CD4-positive, alpha-beta T cell treated with Interleukin-21 for 1 hour (primary cell): ENCODE measurements at places on chromosomes 12 and 14.
A peak's percentile ranks its signal among the peaks of the same experiment; 100 is the strongest.

DNA sequence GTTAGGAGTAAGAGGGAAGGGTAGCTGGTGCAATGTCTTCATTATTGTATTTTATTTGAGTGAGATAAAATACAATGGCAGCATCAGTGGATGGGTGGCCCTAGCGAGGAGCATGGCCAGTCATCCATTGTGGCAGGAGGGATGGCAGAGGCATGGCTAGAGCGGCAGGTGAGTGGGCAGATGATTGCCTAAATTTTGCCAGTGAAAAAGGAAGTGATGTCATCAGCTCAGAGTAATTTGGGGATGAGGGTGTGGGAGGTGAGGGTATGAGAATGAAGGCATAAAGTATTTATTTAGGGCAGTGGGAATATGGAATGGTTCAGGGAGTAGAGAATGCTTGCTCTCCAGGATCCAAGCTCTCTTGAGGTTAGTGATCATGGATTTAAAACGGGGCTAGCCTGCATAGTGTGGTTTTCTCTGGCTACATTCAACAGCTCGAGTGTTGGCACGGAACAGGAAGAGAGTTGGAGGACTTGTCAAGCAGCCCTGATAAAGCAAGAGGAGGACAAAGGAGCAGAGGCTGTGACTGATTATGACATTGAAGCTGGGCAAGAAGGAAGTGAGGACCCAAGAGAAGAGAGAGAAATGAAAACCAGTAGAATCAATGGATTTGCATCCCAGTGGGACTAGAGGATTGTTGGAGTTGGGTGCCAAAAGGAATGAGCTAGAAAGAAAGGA is 18.7 kb upstream of the SERPINA6 start:
- DNase-seq = no peak

- no peak for DNase-seq
Observed at GRCh38 chr12:66144791-66145754, 14.5 kb upstream of the LLPH start.

DNA sequence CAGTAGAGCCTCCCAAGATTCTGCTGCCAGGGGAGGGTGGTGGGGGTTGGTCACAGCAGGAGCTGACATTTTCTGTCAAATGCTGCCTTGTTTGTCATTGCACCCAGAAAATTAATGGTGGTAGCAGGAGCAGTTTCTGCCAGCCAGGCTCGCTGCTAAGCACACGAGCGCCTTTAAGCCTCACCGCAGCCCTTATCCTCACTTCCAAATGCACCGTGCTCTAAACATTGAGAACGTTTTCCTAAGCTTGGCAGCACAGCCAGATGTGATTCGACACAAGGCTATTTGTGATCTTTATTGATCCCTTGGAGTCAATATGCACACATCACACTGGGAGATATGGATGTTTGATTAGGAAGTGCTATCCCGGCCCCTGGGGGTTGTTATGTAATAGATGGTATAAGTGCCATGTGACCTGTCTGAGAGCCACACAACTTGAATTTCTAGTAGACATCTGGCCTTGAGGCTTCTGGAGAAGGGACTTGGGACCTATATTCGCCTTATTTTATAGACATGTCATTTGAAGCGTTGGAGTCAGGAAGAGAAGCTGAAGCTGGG is 31.6 kb upstream of the BEGAIN start:
- no peak for DNase-seq

- no peak for DNase-seq
Observed at GRCh38 chr12:101372431-101372830, 35.1 kb downstream of the ARL1 start.

GRCh38 chr14:90295870-90296516 is 35.7 kb downstream of the NRDE2 start:
- DNase-seq = no peak

- DNase-seq = no peak
Observed at GRCh38 chr14:81535396-81536164, 1.9 kb upstream of the SEL1L start.

- DNase-seq = peak; percentile 95
Observed at GRCh38 chr12:53054112-53054878, 4.4 kb downstream of the TNS2 start.

DNA sequence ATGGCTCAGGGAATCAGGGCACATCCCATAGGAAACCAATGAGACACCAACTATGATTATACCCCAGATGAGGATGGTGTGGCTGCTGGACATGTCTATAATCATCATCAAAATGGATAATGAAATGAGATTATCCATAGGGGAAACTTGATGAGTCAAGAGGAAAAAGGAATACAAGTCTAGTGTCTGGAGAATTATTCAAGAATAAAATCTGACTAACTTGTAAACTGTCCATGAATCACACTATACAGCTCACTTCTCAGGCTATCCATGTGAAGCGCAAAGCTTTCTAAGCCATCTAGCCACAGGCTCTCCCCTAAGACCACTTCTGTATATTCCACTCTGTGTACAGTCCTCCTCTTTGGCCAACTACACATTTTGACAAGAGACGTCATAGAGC is 52.5 kb downstream of the DUSP16 start:
- DNase-seq = no peak

DNA sequence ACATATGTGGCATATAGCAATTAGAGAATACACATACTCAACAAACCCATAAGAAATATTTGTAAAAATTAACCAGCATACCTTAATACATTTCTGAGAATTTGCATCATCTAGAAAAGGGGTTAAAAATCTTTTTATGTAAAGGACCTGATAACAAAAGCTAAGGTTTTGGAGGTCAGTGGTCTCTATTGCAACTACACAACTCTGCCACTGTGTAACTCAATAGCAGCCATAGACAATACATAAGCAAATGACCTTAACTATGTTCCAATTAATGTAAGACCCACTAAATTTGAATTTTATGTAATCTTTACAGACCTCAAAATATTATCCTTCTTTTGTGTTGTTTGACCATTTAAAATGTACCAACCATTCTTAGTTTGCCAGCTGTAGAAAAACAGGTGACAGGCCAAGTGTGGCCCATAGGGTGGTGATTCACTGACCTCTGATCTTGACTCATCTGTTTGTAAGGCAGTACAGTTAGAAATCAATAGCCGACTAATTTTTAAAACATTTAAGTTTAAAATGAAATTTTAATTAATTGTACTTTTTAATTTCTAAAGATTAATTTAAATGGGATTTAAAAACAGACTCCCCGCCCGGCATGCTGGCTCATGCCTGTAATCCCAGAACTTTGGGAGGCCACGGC is 7.4 kb upstream of the EPS8 start:
- no peak for DNase-seq

DNA sequence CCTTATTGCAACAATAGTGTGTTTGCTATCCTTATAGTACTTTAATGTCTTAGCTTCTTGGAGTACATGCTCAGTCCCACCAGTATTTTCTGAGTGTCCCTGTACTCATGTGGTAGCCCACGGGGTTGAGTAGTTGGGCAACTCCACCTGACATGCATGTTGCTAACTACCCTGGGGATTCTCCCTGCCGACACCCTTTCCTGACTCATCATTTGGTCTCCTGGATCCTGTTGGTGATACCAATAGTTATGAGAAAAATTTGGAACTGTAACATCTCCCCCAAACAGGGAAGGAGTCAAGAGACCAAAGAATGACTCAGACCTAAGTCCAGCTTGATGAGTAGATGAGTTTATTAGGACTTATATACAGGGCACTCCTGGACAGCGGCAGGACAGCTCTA is 101.6 kb downstream of the BRMS1L start:
- no peak for DNase-seq

GRCh38 chr14:97178781-97179180 is 381.6 kb downstream of the VRK1 start:
- DNase-seq = no peak

DNA sequence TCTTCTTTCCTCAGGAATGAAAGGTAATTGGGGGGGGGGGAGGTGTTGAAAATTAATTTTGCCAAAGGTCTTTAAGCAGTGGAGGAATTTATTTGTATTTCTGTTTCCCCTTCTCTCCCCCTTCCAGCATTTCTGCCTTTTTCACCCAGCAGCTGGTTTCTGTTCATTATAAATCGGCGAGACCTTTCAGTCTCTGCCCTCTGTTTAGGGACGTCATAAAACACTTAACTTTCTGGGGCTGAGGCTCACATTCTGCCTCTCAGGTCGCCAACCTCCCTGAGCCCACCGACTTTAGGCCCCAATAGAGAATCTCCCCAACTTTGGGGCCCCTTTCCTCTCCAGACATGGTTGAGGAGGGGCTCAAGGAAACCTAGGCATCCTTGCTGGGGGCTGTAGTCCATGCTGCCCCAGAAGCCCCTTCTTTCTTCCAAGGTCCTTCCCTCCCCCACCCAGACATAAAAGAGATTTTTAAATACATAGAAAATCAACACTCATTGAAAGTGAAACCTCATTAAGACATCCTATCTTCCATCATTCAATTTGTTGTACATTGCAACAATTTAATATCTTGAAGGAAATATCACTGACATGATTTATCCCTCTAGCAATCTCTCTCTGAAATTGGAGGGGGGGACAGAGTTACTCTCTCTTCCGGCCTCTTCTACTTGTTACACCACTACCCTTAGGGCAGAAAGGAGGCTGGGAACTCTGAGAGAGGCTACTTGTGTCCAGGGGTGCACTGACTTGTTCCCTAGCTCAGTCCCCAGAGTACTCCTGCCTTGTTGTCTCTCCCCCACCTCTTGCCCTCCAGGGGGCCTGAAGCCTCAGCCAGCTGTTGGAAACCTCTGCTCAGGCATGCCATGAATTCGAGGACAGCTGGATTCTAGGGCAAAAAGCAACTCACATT is 2.5 kb upstream of the HOXC6 start:
- no peak for DNase-seq

DNA sequence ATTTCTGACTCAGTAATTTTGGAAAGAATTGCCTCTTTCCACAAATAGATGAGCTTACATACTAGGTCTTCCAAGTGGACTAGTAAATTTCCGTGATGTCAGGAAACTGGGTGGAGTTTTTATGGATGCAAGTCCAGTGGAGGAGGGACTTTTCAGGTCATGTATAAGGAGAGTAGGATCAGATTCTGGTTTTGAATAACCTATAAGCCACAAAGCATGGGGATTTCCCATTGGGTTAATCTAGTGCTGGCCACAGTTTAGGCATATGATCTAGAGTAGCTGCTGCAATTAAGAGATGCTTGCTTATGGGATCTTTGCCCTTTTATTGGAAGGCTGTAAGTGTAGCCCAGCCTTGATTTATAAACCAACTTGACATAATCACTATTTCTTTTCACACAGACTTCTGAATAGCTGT is 33.8 kb downstream of the STK38L start:
- DNase-seq = no peak

GRCh38 chr12:14952299-14952921 is 9.0 kb downstream of the ARHGDIB start:
- DNase-seq = peak; percentile 90

DNA sequence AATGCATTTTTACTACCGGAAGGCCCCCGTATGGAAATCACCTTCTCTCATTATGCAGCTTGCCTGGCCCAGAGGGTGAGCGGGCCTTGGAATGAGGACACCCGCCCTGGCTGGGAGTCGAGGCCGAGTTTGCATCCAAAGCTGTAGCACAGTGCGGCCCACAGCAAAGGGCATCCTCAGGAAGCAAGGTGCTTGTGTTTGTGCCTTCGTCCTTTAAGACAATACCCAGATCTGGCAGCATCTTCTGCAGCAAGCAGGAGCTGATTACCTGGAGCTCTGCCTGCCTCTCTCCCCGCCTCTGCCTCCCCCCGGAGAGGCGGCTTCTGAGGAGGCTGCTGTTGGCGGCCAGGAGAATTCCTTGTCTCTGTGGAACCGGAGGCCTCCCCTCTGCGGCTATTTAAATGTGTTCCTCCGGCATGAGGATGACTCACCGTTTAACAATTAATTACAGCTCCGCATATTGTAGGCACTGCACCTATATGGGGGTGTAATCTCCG is 145.3 kb downstream of the CACNA1C start:
- no peak for DNase-seq

GRCh38 chr14:67567654-67568053 is 32.4 kb downstream of the PIGH start:
- DNase-seq = no peak

DNA sequence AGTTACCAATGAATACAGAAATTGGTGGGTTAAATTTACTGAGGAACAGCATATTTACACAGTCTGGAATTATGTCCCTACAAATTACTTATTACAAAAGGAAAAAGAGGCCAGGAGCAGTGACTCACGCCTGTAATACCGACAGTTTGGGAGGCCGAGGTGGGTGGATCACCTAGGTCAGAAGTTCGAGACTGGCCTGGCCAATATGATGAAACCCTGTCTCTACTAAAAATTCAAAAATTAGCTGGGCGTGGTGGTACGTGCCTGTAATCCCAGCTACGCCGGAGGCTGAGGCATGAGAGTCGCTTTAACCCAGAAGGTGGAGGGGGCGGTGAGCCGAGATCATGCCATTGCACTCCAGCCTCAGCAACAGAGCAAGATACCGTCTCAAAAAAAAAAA is 52.6 kb downstream of the HECTD1 start:
- no peak for DNase-seq

- DNase-seq = peak; percentile 5
Observed at GRCh38 chr14:73935666-73936065, 14.2 kb downstream of the FAM161B start.

DNA sequence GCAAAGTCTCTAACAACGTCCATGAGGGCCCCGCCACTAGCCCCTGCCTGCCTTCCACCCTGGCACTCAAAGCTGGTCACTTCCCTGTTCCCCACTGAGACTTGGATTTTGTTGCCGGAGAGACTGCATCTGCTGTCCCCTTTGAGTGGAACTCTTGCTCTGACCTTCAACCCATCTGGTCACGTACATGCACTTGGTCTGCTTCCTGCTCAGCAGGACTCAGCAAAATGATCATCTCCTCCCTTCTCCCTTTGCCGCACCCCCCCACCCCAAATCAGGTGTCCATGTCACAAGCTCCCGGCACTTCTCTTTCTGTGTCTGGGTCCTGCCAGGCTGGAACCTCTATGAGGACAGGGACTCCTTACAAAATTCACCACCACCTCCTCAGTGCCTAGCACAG is 180.9 kb downstream of the CHST11 start:
- DNase-seq = no peak

DNA sequence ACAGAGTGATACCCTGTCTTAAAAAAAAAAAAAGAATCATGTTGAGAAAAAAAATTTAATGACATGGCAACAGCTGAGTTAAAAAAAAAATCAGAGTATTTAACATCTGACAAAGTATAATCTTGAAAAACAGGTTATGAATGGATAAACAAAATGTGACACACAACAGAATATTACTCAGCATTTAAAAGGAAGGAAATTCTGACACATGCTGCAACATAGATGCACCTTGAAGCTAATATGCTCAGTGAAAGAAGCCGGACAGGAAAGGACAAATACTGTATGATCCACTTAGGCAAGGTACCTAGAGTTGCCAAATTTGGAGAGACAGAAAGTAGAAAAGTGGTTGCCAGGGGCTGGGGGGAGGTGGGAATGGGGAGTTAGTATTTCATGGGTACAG is 19.4 kb upstream of the EIF2B2 start:
- no peak for DNase-seq

- no peak for DNase-seq
Observed at GRCh38 chr12:28057856-28058615, 85.5 kb upstream of the PTHLH start.

GRCh38 chr14:32702562-32702961 is 236.1 kb upstream of the NPAS3 start:
- DNase-seq = peak; percentile 37

- no peak for DNase-seq
Observed at GRCh38 chr12:52581481-52581880, 7.8 kb upstream of the KRT74 start.
